ENCODE measurements at places on chromosomes 13 and 19.

GRCh38 chr13:107767119-107767518 is 448.2 kb downstream of the LIG4 start:
- DNase-seq = no peak

DNA sequence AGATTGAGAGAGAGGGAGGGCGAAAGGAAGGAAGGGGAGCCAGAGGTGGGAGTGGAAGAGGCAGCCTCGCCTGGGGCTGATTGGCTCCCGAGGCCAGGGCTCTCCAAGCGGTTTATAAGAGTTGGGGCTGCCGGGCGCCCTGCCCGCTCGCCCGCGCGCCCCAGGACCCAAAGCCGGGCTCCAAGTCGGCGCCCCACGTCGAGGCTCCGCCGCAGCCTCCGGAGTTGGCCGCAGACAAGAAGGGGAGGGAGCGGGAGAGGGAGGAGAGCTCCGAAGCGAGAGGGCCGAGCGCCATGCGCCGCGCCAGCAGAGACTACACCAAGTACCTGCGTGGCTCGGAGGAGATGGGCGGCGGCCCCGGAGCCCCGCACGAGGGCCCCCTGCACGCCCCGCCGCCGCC is at the start of gene TNFSF11:
TSS of gene TNFSF11 (plus strand) at position 142 of the 400 bp plus-strand sequence. CDS start at position 294, 152 bp downstream.
- no peak for DNase-seq

GRCh38 chr13:51970349-51970748 is 40.9 kb downstream of the ATP7B start:
- no peak for DNase-seq

DNA sequence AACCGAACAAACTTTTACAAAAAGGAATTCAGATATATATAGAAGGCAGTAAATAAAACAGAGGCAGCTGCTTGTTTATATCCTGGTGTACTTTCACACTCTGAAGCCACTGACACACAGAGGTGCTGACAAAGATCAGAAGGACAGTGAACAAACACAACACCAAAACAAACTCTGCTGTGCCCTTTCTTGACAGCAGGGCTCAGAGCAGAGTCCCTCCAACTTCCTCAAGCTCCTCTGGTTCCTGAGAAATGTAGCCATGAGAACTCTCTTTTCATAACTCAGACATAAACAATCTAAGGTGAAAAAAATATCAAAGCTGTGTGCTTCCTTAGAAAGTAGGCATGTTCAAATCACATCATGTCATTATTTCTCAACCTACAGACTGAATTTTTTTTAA is 1052.8 kb upstream of the SPRY2 start:
- no peak for DNase-seq

- DNase-seq = no peak
These were observed 400.5 kb upstream of the GPC6 start for GRCh38 chr13:92825938-92826596.

DNA sequence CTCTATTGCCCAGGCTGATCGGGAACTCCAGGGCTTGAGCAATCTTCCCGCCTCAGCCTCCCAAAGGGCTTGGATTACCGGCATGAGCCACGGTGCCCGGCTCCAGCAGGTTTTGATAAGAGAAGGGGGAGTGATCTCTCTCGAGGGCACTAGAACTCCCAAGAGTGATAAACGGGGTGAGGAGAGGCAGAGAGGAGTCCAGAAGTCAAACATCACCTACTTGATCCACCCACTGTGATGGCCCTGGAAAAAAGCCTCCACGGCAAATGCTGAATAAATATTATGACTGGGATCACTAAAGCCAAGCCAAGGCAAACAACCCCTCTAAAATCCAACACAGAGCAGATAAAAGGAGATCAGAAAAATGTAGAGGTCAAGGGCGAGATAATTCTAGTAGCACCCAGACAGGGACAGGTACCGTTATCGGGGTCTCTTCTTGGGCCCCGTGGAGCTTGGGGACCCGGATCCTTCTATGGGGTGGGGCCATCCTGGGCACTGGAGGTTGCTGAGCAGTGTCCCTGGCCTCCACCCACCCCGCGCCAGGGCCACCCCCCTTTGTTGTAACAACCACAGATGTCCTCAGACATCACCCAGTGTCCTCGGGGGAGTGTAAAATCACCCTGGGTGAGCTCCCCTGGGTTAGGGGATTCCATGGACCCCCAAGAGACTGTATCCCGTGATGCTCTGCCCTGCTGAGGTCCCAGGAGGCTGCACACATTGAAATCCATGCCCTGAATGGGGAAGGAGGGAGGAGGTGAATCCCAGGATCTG is 3.7 kb upstream of the CREB3L3 start:
- no peak for DNase-seq

GRCh38 chr19:54282686-54283470 is 2.0 kb upstream of the LILRB2 start:
- no peak for DNase-seq

GRCh38 chr13:40271271-40271885 is 395.1 kb downstream of the FOXO1 start:
- no peak for DNase-seq
